Large intestine (tissue), 12 donors: ENCODE measurements at places on chromosomes 5 and 9.

DNA sequence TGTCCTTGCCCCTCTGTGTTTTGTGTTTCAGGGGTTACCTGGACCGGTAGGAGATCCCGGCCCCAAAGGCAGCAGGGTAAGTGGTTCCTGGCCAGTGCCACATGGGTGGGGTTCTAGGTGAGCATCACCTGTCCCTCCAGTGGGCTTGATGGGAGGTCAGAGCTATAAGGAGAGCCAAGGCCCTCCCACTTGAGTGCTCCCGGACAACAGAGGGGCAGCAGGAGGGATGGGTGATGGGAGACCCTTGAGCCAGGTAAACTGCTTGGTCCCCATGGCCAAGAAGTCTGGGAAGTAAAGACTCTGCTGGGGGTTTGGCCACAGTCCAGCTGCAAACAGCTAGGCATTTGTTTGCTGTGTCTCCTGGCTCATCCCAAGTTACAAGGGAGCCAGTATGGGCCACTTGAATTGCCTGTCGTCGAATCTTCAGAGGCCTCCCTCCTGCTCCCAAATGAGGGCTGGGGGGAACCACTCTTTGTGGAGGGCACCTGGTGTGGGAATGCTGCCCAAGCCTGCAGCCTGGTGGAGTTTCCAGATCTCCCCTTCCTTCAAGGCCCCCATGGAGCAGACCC, 51.0 kb downstream of the COL27A1 start:
- DNase-seq, result no peak

- peak; percentile 67 for DNase-seq
These were observed 158.1 kb upstream of the SHB start for GRCh38 chr9:38227061-38227540.

DNA sequence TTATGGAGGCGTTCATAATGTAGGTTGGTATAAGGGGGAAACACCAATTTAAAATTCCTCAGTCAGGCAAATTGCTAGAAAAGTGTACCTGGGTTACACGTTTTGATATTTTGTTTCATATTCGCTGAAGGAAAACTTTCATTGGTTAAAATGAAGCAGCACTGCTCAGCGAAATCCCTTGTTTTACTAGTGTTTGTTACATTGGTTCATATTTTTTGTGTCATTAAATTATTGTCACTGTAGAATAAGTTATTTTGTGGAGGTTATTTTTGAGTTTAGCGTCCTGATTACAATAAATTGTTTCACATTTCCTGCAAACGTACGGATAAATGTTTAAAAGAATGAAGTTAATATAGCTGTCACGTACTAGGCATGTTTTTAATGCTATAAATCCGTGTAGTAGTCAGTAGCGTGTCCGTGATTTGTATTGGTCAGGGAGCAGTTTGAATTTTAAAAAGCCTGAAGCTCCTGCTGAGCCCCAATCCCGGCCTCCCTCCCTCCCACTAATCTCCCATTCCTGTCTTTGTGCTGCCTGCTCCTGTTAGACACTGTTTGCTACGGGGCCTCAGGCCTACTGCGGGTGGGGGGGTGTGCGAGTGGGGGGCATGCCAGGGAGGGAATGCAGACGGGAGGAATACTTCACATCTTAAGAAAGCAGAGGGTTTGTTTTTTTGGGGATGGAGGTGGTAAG, 2.0 kb downstream of the NIPBL start:
- DNase-seq, result no peak

- DNase-seq, result no peak
These were observed 142.1 kb upstream of the NMUR2 start for GRCh38 chr5:152547202-152547601.

DNA sequence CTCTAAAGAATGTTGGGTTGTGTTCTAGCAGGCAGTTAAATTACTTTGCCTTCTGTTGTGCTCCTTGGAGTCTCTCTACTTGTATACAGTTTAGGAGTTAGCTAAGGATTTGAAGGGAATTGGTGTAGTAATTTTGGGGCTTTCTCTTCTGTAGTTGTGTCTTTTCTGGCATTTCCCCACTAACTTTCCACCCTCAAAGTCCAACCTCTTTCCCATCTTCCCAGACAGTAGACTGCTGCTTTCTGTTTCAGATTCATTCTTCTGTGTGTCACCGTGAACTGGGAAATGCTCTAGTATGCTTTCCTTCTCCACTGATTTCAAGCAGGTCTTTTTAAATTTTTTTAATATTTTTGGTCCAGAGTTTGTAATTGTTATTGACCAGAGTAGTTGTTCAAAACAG, 4.5 kb upstream of the ANGPTL2 start:
- DNase-seq, result no peak

DNA sequence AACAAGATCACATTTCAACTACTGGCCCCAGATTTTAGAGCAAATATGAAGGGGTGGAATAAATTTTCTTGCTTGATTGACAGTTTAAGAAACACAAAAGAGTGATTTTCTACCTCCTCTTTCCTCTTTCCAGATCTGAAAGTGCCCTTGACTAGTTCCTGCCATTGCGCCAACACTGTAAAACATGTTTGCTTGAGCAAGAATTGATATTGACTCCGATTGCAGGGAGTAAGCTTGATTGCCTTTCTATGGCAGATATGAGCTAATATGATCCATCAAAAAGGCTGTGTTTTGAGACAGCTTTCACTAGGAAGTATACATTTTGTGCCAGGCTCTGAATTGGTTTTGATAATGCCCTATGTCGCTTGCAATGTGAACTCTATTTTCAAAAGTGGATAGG, 508.8 kb downstream of the SEMA5A start:
- no peak for DNase-seq

- DNase-seq, result no peak
These were observed 94.1 kb downstream of the FRMD3 start for GRCh38 chr9:83444110-83444509.

DNA sequence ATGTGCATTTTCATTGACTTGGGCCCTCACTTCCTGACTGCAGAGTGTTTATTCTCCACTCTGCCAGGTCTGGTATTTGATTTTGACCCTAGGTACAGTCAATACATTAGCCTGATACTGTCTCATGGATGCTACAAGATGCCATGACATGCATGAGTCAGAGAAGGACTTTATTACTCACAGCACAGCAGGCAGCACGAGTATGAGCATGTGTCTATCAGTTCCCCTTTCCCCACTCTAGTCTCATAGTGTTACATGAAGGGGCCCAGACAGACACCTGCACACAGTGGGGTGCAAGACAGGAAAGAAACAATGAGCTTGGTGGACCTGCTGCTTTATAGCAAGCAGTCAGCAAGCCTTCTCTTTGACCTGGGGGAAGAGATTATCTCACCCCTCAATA, 19.6 kb downstream of the ITGA2 start:
- no peak for DNase-seq

DNA sequence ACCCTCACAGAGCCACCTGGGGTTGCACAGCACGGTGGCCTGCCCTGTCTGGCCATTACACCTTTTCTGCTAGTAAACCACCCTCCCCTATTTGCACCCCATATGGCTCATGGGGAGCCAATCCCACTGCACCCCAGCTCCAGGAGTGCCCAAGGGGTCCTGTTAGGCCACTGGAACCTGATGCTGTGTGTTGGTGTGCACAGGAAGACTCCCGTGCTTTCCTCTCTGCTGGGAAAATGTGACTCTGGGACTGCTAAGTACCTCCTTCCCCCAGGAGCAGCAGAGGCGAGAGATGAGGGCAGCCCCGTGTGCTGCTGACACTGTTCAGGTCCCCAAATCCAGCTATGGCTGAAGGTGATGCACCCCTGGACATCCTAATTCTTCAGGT, 126.3 kb downstream of the ADAMTS2 start:
- DNase-seq, result no peak

DNA sequence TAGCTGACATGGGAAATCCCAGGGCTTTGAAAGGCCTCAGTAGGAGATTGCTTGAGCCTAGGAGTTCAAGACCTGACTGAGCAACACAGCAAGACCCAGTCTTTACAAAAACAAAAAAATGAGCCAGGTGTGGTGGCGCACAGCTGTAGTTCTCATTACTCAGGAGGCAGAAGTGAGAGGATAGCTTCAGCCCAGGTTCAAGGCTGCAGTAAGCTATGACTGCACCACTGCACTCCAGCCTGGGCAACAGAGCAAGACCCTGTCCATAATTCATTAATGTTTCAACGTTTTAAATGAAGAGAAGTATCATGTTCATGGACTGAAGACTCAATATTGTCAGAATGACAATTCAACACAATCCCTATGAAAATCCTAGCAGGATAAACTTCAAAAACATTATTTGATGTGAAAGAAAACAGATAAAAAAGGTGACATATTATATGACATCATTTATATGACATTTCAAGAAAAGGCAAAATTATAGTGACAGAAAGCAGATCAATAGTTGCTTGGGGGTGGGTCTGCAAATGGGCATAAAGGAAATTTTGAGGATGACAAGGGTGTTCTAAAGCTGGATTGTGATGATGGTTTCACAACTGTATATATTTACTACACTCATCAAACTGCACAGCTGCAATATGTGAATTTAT, 3.7 kb downstream of the KIF3A start:
- DNase-seq, result no peak

GRCh38 chr5:95411474-95411873, 20.3 kb downstream of the FAM81B start:
- no peak for DNase-seq

DNA sequence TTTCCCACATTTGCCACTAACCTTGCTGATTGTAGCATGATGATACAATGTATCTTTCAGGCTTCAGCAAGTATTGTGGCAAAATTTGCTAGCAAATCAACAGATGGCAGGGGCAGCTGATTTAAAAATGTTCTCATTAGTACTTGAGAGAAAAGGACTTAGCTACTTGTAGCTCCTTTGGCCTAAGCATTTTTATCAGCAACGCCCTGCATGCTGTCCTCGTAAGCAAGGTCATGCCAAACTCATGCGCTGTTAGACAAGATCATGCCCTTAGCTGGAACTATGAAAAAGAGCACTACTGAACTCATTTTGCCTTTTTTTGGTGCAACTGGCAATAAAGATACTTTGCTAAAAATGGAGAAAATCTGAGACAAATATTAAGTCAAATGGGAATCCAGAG, 197.1 kb downstream of the ICE1 start:
- no peak for DNase-seq

DNA sequence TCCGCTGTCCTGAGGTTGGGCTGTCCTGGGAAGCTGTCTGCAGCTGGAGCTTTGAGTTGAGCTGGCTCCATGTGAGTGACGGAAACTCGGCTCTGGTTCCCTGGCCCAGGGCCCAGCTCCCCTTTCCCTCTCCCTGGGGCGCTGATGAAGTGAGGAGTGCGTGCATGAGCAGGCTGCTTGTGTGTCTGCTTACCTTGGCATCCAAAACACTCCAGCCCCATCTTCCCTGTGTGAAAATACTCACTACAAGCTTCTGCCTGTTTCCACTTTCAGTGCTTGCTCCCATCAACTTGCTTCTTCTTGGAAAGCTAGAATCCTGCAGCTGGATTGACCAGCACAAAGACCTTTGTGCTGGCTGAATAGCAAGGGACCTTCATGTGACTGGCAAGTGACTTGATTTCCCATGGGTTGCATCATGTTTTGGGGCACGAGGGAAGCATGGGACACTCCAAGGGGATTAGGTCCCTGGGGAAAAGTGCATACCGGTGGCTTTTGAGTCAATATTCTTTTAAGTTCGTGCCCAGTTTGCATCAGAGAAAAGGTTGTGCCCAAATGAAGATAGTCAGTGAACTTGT, 198.1 kb downstream of the GADD45G start:
- DNase-seq, result peak; percentile 57

DNA sequence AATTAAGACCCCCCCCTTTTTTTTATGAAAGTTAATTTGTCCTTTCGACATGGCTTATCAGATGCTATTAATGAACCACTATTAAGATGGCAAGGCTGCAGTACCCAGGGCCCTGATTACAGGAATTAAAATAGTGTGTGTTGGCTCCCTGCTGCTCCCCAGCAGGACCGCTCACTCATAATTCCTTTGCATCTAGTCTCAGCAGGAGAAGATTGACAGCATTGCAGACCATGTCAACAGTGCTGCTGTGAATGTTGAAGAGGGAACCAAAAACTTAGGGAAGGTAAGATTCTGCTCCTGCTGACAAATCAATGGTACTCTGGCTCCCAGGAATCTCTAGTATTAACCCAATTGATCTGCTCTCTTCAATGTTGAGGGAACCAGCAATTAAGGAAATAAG, 61.0 kb downstream of the STX17 start:
- no peak for DNase-seq

GRCh38 chr5:67286006-67286405, 89.4 kb upstream of the CD180 start:
- no peak for DNase-seq

GRCh38 chr9:129258823-129259301, 80.8 kb upstream of the IER5L start:
- DNase-seq, result no peak

DNA sequence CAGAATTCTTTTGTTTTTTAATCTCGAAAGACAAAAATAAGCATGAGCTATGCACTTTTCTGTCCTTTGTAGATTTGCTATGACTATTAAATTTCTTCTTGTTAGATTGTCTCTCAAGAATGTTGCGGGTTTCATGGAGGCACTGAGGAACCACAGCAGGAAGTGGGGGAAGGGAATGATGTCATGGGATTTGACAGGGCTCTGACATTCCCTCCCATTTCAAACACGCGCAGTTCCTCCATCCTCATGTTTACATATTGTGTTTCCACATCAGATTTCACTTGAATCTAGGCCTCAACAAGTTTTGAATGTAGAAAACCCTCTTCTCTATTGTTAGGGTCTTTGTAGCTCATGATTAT, 154.8 kb downstream of the PALM2AKAP2 start:
- DNase-seq, result no peak

DNA sequence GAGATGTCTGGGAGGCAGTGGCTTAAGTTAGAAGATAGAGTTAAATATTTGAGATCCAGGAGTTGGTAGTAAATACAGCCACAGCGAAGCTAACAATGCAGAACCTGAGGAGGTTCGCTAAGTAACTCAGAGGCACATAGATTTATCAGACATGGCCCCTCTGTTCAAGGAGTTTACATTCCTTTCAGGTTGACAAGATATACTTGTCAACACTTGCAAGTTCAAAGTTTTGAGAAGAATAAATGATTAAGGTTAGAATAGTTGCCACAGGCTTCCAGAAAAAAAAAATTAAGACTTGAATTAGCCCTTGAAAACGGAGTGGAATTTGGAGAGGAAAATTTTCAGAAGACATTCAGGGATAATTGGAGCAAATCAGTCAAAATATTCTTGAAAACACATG, 658.3 kb upstream of the WWC1 start:
- DNase-seq, result no peak

GRCh38 chr5:40093550-40093949, 586.2 kb upstream of the PTGER4 start:
- DNase-seq, result no peak

- no peak for DNase-seq
These were observed 169.7 kb downstream of the ENTREP1 start for GRCh38 chr9:69494763-69495162.
